ENCODE measurements at places on chromosomes 7 and 10.

GRCh38 chr7:148567524-148567923, 23.0 kb upstream of the C7orf33 start:
- no peak for DNase-seq

- DNase-seq: no peak
Observed at GRCh38 chr7:70779321-70779720, 352.6 kb upstream of the GALNT17 start.

GRCh38 chr7:41007351-41007751, 695.5 kb downstream of the INHBA start:
- DNase-seq: no peak

DNA sequence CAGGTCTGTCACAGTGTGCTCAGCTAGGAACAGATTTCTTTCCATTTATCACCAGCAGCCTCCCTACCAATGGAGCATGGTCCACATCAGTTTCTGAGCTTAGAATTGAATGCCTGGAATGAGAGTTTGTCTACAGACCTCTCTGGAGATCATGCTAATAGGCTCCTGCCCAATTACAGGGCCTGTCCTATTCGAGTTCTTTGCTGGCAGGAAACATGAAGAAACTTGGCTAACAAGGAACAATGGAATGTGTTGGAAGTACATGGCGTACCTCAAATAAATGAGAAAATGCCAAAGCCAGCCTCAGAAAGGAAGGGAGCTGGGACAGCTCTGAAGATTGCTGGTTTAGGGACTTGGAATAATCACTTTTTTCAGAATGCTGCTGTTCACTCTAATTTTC, 186.0 kb upstream of the AKR1E2 start:
- DNase-seq: no peak

GRCh38 chr10:43135064-43135463, 3.2 kb upstream of the CSGALNACT2 start:
- no peak for DNase-seq

GRCh38 chr7:126979722-126980121, 273.0 kb downstream of the GRM8 start:
- DNase-seq: no peak

DNA sequence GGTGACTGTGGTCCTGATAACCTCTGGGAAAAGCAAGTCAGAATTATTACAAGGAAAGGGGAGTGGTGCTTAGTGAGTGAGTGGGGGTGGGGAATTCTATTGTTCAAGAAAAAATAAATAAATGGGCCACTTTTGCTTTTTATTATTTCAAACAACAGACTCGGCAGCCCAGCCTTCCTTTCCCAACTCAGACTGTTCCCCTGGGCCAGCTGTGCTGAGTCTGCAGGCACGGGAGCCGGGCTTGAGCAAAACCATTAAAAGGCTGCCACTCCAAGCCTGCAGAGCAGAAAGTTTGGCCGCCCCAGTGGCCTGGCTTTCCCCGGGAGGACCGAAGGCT, 90.0 kb downstream of the PLXNA4 start:
- no peak for DNase-seq

GRCh38 chr10:86162696-86163400, 203.7 kb downstream of the GRID1 start:
- no peak for DNase-seq

DNA sequence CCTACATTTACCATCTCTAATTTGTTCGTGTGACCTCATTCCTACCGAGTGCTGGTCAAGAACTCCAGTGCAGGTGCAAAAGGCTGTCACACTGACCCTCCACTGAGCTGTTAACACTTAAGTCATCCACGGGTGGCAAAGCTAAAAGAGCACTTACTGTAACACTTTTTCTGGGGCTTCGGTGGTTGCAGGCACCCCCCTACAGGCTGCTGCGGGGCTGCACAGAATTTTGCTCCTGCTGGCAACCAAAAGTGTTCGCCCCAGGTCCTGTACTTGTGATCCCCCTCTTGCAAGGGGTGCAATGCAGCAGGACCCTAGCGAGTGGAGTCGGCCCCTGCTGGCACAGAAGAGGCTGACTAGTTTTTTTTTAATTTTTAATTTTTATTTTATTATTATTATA, 298.9 kb upstream of the CNTNAP2 start:
- DNase-seq: no peak

DNA sequence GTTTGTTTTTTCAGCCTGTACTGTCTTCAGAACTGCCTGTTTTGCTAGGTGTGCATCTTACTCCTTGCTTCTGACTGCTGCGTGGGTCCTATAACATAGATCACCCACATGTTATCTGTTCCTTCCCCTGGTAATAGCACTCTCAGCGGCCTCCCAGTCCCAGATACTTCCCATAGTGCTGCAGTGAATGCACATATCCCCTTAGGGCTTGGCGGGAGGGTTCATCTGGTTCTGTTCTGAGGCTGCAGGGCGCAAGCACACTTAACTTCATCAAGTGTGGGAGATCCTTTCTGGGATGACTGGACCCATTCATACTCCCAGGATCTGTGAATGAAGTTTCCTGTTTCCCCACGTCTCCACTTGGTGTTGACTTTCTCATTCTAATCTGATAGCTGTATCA, 90.7 kb downstream of the CELF2 start:
- no peak for DNase-seq

DNA sequence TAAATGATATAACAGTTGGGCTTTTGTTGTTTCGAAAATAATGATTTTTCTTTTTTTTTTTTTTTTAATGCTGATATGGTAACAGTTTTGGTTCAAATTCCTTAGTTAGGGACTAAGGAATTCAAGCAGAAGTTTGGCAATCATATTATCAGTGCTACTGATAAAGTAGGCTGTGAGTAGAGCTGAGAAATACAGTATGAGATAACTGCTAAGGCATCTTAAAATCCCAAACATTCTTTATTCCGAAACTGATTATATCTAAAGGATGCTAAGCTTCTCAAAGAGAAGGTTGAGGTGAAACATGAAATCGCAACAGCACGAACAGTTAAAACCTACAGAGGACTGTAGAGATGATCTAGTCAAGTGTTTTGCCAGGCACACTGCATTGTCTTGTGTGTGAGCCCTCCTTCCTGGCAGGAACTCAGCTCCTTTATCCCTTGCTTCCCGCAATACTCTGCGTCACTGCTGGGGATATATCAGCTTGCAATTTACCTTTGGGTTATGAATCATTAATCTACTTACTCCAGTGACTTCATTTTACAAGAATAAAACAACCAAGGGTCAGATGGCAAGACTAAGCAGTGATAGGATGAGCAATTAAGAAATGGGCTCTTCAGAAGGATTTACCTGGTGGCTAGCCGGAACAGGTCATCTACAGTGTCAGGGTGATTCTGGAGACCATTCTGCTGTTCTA, 36.7 kb downstream of the IRF5 start:
- no peak for DNase-seq
